ENCODE measurements at places on chromosomes 7 and 10.

GRCh38 chr10:90197766-90198165 is 496.4 kb downstream of the KIF20B start:
- DNase-seq: no peak

GRCh38 chr10:81920213-81920829 is 45.3 kb downstream of the NRG3 start:
- DNase-seq: peak; percentile 37

GRCh38 chr10:104040382-104040781 is 45.3 kb downstream of the COL17A1 start:
- no peak for DNase-seq

DNA sequence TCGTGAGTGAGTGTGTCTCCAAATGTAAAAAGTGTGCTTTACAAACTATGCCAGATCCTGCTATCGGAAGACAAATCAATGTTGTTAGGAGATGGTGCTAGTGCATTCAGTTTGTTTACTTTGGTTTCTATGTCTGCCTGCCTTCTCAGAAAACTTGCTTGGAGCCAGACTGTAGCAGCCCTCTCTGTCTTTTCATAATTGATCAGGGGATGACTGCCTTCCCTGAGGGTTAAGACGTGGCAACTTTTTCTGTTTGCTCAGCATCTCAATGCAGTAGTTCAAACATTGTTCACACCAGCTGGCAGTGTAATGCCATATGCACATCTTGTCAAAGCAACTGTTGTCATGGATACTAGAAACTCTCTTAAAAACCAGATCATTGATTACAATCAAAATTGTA is 118.5 kb downstream of the FOXP2 start:
- no peak for DNase-seq

- DNase-seq: no peak
Measured at GRCh38 chr7:131057794-131058070, 269.9 kb upstream of the MKLN1 start.

- DNase-seq: no peak
Measured at GRCh38 chr7:1053002-1053411, 8.7 kb downstream of the GPR146 start.

- no peak for DNase-seq
Measured at GRCh38 chr7:25638590-25639244, 410.4 kb upstream of the NPVF start.

- no peak for DNase-seq
Measured at GRCh38 chr10:52703451-52703850, 69.1 kb downstream of the MBL2 start.
